ENCODE measurements at places on chromosomes 4 and X. TPM values are rescaled to one million over a fixed set of nuclear protein-coding genes. Genes with fewer than 3 reads are reported as not detected.

DNA sequence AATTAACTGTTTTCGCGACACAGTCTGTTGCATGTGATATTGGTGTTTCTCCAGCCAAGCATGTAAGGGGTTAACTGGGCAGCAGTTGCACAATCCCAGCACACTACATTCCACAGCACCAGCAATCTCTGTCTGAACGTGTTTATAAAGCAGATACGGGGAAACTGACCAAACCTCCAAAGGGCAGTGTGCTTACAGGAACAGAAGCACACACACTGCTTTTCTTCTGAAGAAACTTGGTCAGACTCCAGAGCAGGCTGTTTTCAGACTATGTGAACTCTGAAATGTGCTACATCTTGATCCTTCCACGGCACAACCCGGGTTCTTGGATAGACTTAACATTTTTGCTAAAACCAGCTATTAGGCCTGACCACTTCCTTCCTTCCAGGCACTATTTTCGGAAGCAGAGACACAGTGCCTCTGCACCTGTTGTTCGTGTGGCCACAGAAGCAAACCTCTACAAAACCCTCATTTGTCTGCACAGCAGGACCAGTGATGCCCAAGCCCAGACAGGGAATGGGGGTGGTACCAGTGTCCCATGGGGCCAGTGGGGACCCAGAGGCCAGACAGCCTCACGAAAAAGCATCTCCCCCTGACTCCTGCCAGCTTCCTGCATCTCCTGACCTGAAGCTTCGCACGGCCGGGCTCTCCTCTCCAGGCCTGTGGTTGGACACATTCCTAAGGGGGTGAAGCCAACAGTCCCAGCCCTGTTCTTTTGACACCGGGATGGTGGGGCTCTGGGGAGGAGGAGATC, 90.1 kb downstream of the IRF2 start:
- DNase-seq: peak; percentile 57

DNA sequence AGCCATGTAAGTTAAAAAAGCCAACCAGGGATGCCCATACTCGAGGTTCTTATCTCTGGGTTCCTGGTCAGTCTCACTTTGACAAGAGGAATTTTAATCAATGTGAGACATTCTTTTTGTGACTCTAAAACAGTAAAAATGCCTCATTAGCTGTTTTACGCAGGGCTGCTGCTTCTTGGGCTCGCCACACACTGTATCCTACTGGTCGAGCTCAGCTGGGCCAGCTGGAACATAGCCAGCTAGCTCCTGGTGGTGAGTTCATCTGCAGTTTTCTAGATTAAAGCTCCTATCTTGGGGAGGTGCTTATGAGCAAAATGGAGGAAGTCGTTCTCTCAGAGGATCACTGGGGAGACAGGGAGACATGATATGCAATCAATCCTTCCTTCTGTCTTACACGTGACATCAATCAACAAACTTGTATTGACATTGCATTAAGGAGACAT, 55.9 kb upstream of the LEF1 start:
- peak; percentile 4 for DNase-seq

DNA sequence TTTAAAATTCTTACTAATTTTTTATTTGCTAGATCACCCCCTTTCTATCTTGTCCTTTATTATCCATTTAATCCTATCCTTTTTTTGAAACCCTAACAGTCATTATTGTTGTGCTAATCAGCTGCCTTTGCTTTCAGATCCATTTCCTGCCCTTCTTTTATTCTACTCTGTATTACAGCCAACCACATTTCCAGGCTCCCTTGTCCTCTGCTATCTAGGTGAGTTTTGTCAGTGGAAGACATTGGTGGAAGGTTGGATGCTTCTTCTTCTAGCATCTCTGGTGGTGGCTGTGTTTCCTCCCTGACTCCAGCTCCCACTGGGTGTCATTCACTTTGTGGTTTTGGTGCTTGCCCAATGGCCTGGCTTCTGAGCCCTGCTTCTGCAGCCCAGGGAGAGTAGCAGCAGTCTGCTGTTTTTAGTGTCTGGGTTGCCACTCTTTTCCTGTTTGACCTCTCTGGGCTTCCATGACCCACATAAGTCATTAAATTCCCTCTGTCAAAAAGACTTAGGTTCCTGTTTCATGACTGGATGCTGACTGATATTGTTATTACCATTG, 225.2 kb upstream of the PGRMC2 start:
- DNase-seq: no peak

DNA sequence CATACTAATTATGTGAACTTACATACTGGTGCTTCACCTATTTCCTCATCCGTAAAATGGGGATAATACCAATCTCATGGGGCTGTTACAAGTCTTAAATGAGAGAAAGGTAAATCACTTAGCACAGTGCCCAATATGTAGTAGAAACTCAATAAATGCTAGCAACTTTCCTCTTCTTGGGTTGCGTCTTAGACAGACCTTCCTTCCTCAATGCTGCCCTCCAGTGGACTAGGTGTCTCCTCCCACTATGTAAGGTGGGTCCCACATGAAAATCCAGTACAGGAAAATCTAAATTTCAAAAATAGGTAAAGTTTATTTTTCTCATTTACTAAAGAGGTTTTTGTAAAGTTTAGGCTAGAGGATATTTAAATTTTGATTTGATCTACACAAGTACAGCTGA, 20.6 kb downstream of the ZDHHC9 start:
- DNase-seq: no peak

DNA sequence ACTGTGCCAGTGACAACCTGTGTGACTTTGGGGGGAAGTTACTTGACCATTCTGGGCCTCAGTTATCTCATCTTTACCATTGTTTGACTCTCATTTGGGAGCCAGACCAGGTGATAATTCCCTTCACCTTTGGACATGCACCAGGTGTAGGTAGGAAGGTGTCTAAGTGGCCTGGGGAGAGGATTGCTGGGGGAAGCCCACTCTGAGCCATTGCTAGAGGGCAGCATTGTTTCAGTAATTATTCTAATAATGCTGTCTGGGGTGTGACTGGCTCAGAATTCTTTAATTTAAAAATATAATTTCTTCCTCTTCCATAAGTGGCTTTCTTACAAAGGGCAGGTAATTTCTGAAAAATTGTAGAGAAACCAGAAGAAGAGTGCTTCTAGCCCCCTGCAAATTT, 104.3 kb downstream of the RTL9 start:
- no peak for DNase-seq

DNA sequence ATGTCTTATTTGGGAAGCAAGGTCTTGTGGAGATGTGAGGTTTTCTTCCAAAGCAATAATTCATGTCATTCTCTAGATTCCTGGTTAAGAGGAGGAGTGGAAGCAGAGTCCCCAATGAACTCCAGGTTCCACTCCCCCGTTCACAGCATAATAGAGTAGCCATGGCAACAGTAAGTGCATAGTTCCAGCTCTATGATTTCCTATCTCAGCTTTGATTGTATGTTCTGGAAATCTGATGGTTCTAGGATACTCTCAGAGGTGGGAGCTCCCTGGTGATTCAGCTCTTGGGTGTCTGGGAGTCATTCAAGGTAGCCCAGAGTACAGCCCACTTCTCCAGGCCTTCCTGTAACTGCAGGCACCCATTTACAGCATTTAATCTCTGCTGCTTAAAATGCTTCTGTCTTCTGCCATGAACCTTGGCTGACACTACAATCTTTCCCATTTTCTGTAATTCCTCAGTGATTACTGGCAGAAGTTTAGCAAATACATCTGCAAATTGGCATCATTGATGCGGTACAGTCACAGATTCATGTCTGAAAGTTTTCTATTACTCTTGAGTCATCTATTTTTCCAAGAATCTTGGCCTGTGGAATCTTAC, 242.0 kb downstream of the MAPK10 start:
- DNase-seq: no peak

- no peak for DNase-seq
Observed at GRCh38 chr4:62474802-62475201, 1274.7 kb downstream of the ADGRL3 start.

DNA sequence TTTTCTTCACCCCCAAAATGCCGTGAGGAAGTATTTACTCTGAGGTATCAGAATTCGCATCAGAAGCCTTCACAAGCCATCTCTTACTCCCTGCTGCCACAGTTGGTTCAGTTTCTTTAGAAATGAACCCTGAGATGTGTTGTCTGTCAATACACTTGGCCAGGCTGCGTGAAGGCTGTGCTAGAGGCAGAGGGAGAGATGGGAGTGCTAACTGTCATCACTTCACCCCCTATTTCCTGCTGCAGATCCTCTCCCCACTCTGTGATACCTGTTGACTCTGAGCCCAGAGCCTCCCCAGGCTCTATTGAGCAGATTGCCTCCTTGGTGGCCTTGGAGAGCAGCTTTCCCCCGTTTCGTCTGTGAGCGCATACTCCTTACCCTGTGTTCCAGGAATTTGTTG, 34.8 kb downstream of the FHIP1A start:
- DNase-seq: no peak

GRCh38 chrX:153547195-153547594, 29.8 kb downstream of the ATP2B3 start:
- no peak for DNase-seq

GRCh38 chrX:106050054-106050453, 11.5 kb upstream of the SERPINA7 start:
- DNase-seq: no peak

- DNase-seq: no peak
Observed at GRCh38 chrX:44954562-44954961, 81.6 kb downstream of the KDM6A start.

DNA sequence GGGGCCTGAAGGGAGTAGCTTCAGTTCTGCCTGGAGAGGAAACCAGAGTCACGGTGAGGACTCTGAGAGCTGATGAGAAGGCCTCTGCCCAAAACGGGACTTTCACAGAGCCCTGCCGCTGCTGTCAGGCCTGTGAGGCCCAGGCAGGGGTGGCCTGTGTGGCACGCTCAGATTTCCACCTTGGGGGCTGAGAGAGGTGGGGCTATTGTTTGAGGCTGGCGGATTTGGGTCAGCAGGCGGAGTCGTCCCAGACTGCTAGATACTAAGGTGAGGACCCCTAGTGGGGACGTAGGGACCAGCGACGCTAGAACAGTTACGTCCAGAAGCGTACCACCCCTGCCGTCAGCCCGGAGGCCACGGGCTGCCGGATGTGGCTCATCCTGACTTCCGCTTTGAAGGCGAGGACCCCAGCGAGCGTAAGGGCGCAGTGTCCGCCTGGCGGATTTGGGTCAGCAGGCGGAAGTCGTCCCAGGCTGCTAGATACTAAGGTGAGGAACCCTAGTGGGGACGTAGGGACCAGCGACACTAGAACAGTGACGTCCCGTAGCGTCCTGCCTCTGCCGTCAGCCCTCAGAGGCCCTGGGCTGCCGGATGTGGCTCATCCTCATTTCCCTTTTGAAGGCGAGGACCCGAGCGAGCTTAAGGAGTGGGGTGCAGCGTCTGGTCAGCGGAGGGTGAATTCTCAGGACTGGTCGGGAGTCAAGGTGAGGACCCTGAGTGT, at the start of gene MAGEB1:
TSS of gene MAGEB1 (plus strand) at position 378 of the 721 bp plus-strand sequence. CDS start 3,348 bp downstream, outside the sequence.
- no peak for DNase-seq

DNA sequence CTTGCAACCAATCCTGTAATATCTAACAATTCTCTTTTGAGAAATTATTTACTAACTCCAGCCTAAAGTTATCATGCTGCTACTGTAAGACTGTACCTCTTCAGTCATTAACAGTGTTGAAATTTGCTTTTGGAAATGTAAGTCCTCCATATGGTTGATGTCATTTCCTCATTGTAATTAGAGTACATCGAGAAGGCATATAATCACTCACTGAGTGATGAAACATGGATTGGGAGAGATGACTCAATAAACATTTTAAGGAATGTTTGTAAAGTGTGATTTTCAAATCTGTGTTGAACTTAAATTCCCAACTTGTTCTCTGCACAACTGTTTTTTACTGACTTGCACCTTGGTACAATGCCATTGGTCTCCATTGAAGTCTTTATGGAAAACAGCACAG, 61.2 kb downstream of the HMGB2 start:
- no peak for DNase-seq

DCX gene
- 0.22 TPM for total RNA-seq

HMGN5 gene
- total RNA-seq: 4.0 TPM

ARHGAP10 gene
- 8.1 TPM for total RNA-seq

NAAA gene
- 163 TPM for total RNA-seq

APBB2 gene
- total RNA-seq: 26.3 TPM

MGARP gene
- 0.73 TPM for total RNA-seq
